ENCODE measurements at places on chromosomes 1 and 21. TPM values are rescaled to one million over a fixed set of nuclear protein-coding genes. Genes with fewer than 3 reads are reported as not detected.

The SPRR5 gene
- not detected for total RNA-seq

The C1orf141 gene
- not detected for total RNA-seq

The TSACC gene
- 0.36 TPM for total RNA-seq

The IFI44 gene
- total RNA-seq, result 5.2 TPM

The NFASC gene
- 0.34 TPM for total RNA-seq

The ST6GALNAC5 gene
- total RNA-seq, result 10.3 TPM

The OPTC gene
- total RNA-seq, result not detected

The PCBP3 gene
- not detected for total RNA-seq

The TSPAN1 gene
- 28.4 TPM for total RNA-seq

The CZIB gene
- 45.5 TPM for total RNA-seq

The SMIM1 gene
- 0.68 TPM for total RNA-seq

The TMEM269 gene
- total RNA-seq, result 0.07 TPM

The LENEP gene
- 1.00 TPM for total RNA-seq

The ETNK2 gene
- total RNA-seq, result 51.6 TPM

The DDR2 gene
- 2.4 TPM for total RNA-seq

The FCRL4 gene
- total RNA-seq, result not detected

The NIBAN1 gene
- total RNA-seq, result 138 TPM

Data from nasal cavity respiratory epithelium epithelial cell of viscerocranial mucosa (primary cell).